ENCODE measurements at places on chromosomes 12 and 14. TPM values are rescaled to one million over a fixed set of nuclear protein-coding genes. Genes with fewer than 3 reads are reported as not detected.

The LHX5 gene
- not detected for total RNA-seq

The BIN2 gene
- total RNA-seq, result not detected

The SOAT2 gene
- not detected for total RNA-seq

The DNAI7 gene
- not detected for total RNA-seq

The CELA1 gene
- total RNA-seq, result not detected

The SLC4A8 gene
- total RNA-seq, result 5.5 TPM
